ENCODE measurements at places on chromosomes 6 and 20. TPM values are rescaled to one million over a fixed set of nuclear protein-coding genes. Genes with fewer than 3 reads are reported as not detected.

DEFB132 gene
- total RNA-seq = not detected

TRAPPC3L gene
- 0.14 TPM for total RNA-seq

EPB41L2 gene
- 63.8 TPM for total RNA-seq

CALHM5 gene
- 8.7 TPM for total RNA-seq

GTSF1L gene
- not detected for total RNA-seq

All from smooth muscle cell of bladder (primary cell).